ENCODE measurements at places on chromosomes 1 and 21.

GRCh38 chr1:91440847-91441246, 36.2 kb upstream of the HFM1 start:
- no peak for DNase-seq

DNA sequence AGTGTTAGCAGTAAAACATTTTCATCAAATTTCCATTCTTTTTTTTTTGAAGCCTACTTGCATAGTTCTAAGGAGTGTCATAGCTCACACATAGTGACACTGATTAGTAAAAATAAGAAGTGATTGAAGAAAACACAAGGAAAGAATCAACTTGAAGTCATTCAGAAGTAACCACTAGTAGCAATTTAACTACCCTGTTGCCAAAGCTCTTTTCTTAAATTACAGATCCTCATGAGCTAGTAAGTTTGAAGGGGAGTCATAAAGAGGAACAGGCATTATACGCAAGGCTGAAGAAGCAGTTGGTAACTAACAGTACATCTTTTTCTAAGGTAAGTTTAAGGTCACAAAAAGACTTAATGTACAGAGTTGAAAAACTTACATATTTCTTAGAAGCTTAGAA, 332.2 kb downstream of the CHRM3 start:
- no peak for DNase-seq

- DNase-seq: no peak
These were observed at the start of gene THEM5 for GRCh38 chr1:151853411-151853943. Gene THEM5, minus strand, starts transcription at chr1:151853712. Its CDS starts 147 bp downstream, at chr1:151853565.

DNA sequence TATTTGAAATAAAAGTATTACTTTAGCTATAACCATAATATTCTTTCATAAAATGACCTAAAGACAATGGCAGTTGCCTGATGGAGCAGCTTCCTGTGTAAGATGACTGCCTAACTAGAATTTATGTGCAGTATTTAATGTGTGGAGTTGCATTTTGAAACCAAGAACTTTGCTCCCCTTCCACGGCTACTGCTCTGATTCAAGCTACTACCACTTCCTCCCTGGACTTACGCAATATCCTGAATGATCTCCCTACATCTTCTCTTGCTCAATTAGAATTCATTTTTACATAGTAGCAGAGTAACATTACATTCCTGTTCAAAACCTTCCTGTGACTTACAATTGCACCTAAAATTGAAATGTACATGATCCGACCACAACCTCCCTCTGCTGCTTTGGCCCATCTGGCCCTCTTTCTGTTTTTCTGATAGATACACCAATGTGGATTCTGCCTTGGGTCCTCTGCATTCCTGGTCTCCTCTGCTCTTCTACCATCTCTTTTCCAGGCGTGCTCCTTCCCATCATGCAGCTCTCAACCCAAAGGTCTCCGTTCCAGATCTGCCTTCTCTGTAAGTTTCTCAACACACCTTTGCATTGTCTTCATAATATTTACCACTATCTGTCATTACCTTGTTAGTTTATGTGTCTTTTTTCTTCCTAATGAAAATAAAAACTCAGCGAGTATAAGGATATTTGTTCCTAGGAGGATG, 47.4 kb upstream of the USP25 start:
- no peak for DNase-seq

DNA sequence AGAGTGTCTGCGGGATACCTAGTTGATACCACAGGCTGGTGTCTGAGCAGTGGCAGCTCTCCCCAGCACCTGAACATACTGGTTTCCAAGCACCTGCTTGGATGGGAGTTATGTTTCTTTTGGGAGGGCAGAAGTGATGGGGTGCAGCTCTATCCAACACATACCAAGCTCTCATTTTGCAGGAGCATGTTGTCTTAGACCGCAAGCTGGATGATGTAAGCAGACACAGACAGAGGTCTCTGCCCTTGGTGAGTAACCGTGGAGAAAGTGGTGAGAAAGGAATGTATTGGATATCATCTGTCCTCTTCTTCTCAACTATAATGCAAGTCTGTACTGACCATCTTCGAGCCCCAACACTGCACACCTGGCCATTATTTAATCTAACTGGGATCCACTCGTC, 37.4 kb downstream of the ZNF496 start:
- DNase-seq: no peak

- no peak for DNase-seq
These were observed 4.6 kb downstream of the VSIG8 start for GRCh38 chr1:159857889-159858288.

- DNase-seq: no peak
These were observed 533.4 kb downstream of the MATN1 start for GRCh38 chr1:30189818-30190500.

- no peak for DNase-seq
These were observed 31.2 kb downstream of the SLX9 start for GRCh38 chr21:44970766-44971671.

GRCh38 chr1:156684227-156684782, 7.1 kb upstream of the NES start:
- DNase-seq: no peak

Measured in GOT3 (cell line).